ENCODE measurements at places on chromosomes 2 and 18. TPM values are rescaled to one million over a fixed set of nuclear protein-coding genes. Genes with fewer than 3 reads are reported as not detected.

Gene SKA1
- 32.2 TPM for total RNA-seq

- no peak for DNase-seq
Observed at GRCh38 chr18:10442551-10442971, 11.9 kb upstream of the APCDD1 start.

Gene FIGN
- not detected for total RNA-seq

DNA sequence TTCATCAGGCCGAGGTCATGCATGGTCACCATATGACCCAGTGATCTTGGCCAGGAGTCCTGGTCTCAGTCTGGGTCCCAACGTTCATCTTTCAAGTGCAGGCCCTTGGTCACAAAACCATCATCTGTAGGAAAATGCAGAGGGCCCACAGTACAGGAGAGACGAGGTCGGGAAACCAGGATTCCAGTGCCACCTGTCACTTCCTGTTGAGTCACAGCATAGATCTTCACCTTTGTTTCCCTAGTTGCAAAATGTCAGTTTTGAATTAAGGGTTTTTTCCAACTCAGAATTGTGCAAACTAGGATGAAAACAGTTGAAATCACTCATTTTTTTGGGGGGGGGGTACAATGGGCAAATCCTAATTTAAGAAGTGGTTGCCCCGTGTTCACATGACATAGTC is 162.2 kb downstream of the INSIG2 start:
- no peak for DNase-seq

Gene ZSWIM2
- total RNA-seq = not detected

DNA sequence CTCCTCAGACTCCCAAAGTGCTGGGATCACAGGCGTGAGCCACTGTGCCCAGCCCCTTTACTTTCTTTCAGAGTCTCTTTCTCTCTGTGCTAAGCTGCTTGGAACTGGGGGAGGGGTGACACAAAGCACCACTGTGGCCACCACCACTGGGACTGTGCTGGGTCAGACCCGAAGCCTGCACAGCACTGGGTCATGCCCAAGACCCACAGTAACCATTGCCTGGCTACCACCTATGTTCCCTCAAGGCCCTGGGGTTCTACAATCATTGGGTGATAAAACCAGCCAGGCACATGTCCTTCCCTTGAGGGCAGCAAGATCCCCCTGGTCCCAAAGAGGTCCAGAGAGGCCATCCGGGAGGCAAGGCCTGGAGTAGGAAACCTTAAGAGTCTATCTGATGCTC is 9.1 kb upstream of the CAB39 start:
- DNase-seq = no peak

Gene CD8B
- 321 TPM for total RNA-seq

DNA sequence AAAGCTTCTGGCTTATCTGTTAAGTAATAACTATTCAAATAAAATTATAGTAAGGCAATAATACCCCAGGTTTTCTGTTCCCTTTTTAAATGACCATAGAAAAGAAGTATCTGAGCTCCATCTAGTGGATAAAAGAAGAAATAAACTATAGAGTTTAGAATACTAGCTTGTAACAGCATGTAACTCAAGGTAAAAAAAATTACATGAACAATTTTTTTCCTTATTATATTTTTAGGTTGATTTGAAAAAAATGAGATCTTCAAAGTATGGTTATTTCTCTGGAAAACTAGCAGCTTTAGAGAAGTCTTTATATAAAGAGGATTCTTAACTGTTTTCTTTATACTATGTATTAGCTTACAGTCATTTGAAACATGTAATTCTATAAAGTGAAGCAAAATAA is 58.1 kb downstream of the NCKAP1 start:
- DNase-seq = no peak

DNA sequence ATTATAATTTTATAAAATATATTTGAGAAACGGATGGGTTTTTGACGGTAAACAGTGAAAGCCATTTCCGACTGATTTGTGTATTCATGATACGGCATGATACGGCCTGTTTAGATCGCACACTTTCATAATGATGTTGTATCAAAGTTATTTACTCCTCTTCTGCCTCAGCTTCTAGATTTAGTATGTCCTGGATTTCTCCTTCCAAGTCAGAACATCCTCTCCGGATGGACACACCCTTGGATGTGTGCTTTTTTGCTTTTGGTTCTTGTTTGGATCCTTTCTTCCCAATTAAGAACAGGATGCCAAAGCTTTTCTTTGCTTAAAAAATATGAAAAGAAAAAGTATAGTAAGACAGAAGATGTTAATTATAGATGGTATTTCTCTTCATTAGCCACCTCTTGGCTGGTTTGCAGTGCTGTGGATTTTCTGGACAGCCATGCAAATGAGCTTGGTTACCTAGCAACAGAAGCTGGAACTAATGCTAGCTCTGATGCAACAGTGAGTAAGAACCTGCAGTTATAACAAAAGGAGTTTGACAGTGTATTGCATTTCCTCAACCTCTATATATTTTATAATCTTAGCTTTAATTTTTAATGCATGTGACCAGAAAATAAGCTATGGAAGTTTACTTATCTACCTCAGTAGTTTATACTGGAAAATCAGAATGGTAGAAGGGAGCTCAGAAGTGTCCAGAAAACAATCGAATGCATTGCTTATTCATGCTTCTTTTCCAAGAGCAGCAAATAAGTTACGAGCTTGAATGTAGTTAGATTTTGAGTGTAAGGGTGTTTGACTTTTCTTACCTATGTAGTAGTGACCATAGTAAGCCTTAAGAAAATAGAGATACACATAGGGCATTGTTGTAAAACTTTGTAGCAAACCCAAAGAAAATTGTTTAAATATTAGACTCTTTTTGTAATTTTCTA is 27.9 kb downstream of the RMND5A start:
- peak; percentile 52 for DNase-seq

Gene COL4A3
- total RNA-seq = not detected

Gene UGT1A3
- total RNA-seq = not detected

GRCh38 chr2:124970030-124970429 is 944.9 kb downstream of the CNTNAP5 start:
- DNase-seq = no peak

Gene ELOA2
- total RNA-seq = not detected

GRCh38 chr18:44740000-44740399 is 59.3 kb downstream of the SETBP1 start:
- DNase-seq = no peak

- no peak for DNase-seq
Observed at GRCh38 chr2:3388412-3388738, 8.9 kb downstream of the TRAPPC12 start.

Gene SPC25
- total RNA-seq = 35.6 TPM

GRCh38 chr2:161979490-161979889 is 94.5 kb downstream of the DPP4 start:
- no peak for DNase-seq

Gene RPL31
- total RNA-seq = 1,859 TPM

Gene LRRC30
- not detected for total RNA-seq

Gene FHOD3
- not detected for total RNA-seq

Gene ANKRD62
- total RNA-seq = not detected

- DNase-seq = no peak
Observed at GRCh38 chr2:21001988-21002813, 41.7 kb downstream of the APOB start.

- DNase-seq = no peak
Observed at GRCh38 chr2:33326100-33326499, 150.3 kb upstream of the RASGRP3 start.

Gene SIGLEC15
- not detected for total RNA-seq
